ENCODE measurements at places on chromosomes 11 and 22.

GRCh38 chr22:32492111-32492510 is 17.5 kb downstream of the FBXO7 start:
- DNase-seq = no peak

DNA sequence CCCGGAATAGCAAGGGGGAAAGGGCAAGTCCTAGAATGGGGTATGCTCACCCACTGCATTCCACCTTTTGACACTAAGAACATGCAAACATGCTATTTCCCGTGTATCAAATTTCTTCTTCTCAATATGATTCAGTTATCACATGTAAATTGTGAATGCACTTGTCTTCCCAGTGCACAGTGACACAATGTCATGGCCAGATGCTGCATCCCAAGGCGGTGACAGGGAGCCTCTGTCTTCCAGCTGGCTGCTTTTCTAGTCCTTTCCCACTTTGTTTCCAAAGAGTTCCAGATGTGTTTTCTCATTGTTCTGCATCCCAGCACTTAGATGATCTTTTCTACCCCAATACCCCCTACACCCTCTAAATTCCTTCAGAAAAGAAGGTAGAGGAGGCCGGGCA is 12.4 kb downstream of the SLC25A18 start:
- DNase-seq = no peak

- DNase-seq = peak; percentile 44
Observed at GRCh38 chr11:58923300-58923788, 15.9 kb upstream of the GLYATL1 start.

- peak; percentile 67 for DNase-seq
Observed at GRCh38 chr11:134032501-134033091, 36.3 kb upstream of the JAM3 start.

- no peak for DNase-seq
Observed at GRCh38 chr11:44865866-44866272, 84.8 kb downstream of the TP53I11 start.

GRCh38 chr22:47540011-47540410 is 777.6 kb downstream of the TBC1D22A start:
- DNase-seq = no peak

- DNase-seq = no peak
Observed at GRCh38 chr22:43005106-43005505, 9.8 kb downstream of the PACSIN2 start.

- peak; percentile 95 for DNase-seq
Observed at GRCh38 chr11:1262172-1263006, 39.5 kb downstream of the MUC5B start.

GRCh38 chr11:129416080-129416820 is 40.6 kb downstream of the BARX2 start:
- no peak for DNase-seq

DNA sequence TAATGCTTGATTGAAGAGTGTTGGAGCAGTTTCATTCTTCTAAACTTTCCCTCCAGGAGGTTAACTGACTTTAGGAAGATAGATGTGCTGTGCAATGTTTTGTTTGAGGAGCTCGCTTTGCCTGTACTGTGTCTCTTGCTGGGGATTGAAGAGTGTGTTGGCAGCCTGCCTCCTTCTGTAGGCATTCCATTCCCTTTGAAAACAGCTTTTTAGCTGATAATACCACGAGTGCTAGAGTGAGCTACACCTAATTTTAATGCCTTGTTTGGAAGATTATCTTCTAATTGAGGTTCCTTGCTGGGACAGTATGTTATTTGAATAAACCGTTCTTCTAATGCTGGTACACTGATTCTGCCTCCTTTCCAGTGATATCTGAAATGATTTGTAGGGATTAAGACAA is 7.2 kb downstream of the DDX10 start:
- peak; percentile 25 for DNase-seq

GRCh38 chr22:39021552-39022250 is 774 bp downstream of the APOBEC3D start:
- DNase-seq = no peak

- peak; percentile 60 for DNase-seq
Observed at GRCh38 chr22:42269432-42270175, 849 bp downstream of the TCF20 start.

Measured in eye (tissue), 1 donor.